ENCODE measurements at places on chromosomes 13 and 19.

DNA sequence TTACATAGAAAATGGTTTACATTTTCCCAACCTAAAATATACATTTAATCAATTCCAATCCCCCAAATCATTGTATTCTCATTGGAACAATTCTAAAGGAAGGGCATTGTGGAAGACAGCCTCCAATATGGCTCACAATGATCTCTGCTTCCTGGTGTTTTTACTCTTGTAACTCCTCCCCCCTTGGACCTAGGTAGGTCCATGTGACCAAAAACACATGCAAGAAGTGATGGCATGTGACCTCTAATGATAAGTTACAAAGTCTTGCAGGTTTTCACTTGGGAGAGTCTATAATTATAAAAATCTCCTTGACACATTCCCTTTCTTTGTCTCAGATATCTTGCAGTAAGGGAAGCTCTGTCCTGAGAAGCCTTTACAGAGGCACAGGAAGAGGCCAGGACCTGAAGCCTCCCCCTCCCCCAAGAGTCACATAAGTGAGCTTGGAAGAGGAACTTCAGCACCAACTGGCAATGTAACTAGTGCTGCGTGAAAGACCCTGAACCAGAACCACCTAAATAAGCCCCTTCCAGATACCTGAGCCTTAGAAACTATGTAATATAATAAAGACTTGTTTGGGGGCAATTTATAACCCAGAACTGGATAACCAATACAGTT lies 816.2 kb upstream of the ATXN8OS start:
- DNase-seq: no peak

DNA sequence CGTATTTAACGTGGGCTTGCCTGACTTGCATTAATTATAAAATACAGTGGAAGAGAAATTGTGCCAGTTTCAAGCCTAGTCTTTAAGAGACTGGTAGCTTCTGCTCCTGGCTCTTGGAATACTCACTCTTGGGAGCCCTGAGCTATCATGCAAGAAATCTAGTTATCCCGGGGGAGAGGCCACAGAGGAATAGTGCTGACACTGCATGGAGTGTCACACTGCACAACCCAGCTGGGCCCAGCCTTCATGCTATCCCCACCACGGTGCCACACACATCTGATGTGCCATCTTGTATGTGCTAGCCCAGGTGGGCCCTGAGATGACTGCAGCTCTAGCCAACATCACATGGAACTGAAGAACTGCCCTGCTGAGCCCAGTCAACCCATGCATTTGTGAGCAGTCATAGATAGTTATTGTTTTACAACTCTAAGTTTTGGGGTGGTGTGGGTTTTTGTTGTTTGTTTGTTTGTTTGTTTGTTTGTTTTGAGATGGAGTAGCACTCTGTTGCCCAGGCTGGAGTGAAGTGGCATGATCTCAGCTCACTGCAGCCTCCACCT lies 8.3 kb downstream of the MAMSTR start:
- no peak for DNase-seq

- DNase-seq: no peak
These were observed 665.6 kb upstream of the ARGLU1 start for GRCh38 chr13:107233541-107233940.

GRCh38 chr19:45424191-45425058 lies 708 bp upstream of the ERCC1 start:
- DNase-seq: no peak

DNA sequence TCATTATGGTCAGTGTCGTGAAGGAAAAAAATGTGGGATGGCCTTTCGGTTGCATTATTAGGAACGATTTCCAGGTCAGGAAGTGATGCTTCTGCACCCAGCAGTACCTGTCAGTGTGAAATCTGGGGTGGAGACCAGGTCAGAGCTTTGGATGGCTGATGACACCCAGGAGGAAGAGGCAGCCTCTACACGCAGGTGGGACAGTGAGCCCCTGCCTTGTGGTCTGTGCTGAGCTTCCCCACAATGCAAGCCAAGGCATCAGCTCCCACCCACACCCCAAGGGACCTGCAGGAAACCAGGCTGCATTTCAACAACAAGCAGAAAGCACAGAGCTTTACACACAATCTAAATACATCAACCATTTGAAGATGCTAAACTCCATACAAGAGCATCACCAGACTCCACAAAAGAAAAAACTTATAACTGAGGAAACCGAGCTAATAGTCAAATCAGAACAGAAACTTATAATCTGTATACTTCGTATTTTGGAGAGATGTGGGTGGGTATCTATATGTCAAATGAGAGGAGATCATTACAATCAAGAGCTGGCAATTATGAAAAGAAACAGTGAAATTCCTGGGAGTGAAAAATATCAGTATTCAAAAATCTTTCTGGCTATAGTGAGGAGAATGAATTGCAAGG lies 130.1 kb downstream of the ZDHHC20 start:
- DNase-seq: no peak

DNA sequence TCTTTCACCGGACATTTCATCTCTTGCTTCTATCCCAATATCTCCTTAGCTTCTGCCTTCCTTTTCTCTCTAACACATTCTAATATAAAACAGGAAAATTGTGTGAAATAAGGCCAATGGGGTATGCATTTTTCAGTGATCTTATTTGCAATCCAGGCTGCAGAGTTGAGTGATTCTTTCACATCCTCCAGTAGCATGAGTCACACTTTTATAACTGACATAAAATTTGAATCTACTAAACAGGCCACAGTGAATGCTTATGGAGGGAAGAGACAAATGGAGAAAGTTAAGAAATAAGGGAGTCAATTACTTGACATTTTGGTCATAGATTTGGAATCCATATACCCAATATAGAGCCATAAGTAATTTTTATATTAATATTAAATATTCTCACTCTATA lies 1037.0 kb upstream of the SPRY2 start:
- no peak for DNase-seq

DNA sequence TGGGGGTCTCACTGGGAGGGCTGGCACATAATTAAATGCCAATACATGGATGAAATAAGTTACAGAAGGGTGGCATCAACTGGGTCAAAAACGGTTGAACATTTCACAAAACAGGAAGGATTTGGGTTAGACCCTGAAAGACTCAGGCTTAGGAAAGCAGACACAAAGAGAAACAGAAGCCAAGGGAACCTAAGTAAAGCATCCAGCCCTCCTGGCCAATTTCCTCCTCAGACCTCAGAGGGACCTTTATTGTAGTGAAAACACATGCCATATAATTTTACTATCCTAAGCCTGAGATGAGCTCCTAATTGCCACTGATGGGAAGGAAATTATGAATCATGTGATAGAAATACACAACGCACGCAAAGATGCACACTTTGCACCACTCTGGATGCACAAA lies 12.1 kb upstream of the CEACAM3 start:
- DNase-seq: no peak

GRCh38 chr13:50572129-50572528 lies 271.4 kb downstream of the DLEU7 start:
- no peak for DNase-seq

- no peak for DNase-seq
These were observed 90.9 kb upstream of the GPR183 start for GRCh38 chr13:99398071-99398470.

DNA sequence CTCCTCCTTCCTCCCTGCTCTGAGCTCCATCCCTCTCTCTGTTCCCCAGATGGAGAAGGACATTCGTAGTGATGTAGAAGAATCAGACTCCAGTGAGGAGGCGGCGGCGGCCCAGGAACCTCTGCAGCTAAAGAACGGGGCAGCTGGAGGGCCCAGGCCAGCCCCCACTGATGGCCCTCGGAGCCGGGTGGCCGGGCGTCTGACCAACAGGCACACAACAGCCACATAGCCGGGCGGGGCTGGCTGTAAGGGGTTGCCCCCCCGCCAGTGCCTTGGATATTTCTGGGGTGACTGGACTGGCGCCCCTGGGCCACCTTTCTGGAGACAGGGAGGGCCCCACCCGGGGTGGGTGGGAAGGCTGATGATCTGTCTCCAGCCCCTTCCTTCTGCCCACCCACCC lies 46.3 kb downstream of the CD320 start:
- DNase-seq: no peak

Data from activated CD4-positive, alpha-beta T cell treated with anti-CD3 and anti-CD28 coated beads, Interleukin-2, amount 50 U/mL, for 4 hours (primary cell).